ENCODE measurements at places on chromosomes 16 and 17. TPM values are rescaled to one million over a fixed set of nuclear protein-coding genes. Genes with fewer than 3 reads are reported as not detected.

EPOP gene
- total RNA-seq, result 1.6 TPM

PAQR4 gene
- 5.4 TPM for total RNA-seq

DNA sequence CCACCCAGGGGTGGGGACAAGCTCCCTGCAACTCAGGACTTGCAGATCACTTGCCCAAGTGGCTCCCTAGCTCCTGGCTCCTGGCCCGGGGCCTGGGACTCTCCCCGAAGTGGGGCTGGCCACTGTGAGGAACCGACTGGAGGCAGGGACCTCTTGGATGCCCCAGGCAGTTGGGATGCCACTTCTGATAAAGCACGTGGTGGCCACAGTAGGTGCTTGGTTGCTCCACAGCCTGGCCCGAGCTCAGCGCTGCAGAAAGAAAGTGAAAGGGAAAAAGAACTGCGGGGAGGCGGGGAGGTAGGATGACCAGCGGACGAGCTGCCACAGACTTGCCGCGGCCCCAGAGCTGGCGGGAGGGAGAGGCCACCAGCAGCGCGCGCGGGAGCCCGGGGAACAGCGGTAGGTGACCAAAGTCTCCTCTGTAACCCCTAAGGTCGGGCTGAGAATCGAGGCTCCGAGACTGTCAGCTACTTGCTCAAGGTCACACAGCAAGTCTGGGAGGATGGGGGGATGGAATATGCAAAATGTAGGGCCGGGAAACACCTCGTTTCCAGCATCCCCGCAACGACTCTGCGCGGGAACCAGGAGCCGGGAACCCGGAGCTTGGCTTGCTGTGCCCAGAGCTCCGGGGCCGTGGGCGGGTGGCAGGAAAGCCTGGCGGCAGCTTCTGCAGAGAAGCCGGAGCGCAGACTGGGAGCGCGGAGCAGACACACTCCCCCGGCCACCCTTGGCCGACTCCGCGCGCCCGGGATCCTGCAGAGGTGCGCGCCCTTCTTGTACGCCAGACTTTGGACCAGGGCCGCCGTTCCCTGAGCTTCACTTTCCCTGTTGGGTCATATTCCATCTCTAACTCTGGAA, 1.9 kb downstream of the CIITA start:
- peak; percentile 88 for DNase-seq

KRT24 gene
- not detected for total RNA-seq

DNA sequence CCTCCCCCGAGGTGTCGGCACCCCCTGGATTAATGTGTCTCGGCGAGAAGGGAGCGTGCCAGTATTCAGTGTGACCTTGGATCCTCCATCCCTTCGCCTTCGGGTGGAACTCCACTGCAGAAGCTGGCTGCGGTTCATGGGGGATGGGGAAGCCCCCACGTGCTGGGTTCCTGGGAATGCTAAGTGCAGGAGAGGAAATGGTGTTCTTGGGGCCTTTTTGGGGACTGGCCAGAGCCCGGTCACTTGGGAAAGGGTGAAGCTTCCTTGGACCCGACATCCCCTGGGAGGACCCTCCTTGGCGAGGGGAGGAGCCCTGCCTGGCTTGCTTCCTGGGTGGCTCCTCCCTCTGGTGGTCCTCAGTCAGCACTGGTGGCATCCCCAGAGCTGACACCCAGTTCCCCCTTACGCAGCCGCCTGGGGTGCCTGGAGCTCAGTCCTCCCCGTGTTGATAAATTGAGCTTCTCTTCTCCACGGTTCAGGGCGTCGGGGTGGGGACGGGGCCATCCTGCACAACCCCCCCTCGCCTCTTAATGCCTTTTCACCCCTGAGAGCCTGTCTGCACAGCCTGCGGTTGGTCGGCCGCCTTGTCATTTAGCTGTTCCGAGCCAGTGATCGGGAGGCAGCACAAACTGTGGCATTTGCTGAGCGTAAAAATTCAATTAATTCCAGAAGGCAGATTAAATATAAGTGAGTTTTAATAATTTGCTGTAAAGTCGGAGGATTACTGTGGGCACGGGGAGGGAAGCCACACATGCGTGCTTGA, 30.7 kb upstream of the GSE1 start:
- no peak for DNase-seq

KCNJ2 gene
- total RNA-seq, result 3.1 TPM

DNA sequence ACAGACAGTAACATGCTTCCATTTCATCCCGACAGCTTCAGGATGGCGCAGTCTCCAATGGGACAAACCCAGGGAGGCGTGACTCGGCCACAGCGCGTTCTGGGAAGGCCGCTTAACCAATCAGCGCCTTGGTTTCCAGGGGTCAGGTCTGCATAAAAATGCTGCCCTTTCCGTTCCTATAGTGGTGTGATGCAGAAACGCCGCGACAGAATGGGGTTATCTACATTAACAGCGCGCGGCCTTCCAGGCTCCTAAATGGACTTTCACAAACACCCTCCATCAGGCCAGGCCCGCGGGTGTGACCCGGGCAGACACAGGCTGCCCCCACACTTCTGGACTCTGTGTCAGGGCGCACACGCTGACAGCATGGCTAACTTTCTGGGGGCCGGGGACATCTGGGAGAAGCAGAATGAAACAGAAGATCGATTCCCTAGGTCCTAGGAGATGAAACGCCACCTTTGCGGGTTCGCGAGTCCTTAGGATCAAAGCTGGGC, 792 bp downstream of the TMEM231 start:
- DNase-seq, result peak; percentile 92

RARA gene
- total RNA-seq, result 54.5 TPM

GRCh38 chr17:31074772-31075555, 19.8 kb upstream of the NF1 start:
- DNase-seq, result no peak

GRCh38 chr17:79728169-79728907, 2.4 kb upstream of the ENPP7 start:
- peak; percentile 89 for DNase-seq

DNA sequence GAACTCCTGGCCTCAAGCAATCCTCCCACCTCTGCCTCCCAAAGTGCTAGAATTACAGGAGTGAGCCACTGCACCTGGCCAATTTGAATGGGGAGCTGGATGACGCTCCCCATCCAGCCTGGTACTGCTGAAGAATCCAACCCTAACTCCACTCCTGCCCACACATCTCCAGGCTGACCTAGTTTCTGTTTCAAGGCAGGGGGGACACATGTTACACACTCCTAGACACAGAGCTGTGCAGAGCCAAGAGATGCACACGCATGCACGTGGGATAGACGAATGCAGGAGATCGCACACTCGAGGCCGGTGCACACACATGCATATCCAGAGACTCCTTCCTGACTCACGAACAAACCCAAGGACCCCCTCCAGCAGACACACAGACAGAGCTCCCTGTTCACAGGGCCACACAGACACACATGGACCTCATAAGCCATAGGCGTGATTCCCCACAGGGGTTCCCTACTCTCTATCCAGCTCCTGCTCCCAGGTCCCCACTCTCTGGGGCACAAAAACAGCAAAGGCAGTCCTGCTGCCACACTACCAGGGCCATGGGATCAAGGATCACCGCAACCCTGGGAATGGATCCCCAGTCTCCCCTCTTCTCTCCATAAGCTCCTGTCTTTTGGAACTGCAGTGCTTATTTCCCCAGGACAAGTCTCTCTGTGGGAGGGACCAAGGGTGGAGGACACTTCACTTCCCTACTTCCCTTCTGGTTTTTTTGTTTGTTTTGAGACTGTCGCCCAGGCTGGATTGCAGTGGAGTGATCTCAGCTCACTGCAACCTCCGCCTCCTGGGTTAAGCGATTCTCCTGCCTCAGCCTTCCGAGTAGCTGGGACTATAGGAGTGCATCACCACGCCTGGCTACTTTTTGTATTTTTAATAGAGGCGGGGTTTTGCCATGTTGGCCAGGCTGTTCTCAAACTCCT, 14.4 kb downstream of the EPOP start:
- peak; percentile 69 for DNase-seq

MYO15B gene
- total RNA-seq, result 114 TPM

DNA sequence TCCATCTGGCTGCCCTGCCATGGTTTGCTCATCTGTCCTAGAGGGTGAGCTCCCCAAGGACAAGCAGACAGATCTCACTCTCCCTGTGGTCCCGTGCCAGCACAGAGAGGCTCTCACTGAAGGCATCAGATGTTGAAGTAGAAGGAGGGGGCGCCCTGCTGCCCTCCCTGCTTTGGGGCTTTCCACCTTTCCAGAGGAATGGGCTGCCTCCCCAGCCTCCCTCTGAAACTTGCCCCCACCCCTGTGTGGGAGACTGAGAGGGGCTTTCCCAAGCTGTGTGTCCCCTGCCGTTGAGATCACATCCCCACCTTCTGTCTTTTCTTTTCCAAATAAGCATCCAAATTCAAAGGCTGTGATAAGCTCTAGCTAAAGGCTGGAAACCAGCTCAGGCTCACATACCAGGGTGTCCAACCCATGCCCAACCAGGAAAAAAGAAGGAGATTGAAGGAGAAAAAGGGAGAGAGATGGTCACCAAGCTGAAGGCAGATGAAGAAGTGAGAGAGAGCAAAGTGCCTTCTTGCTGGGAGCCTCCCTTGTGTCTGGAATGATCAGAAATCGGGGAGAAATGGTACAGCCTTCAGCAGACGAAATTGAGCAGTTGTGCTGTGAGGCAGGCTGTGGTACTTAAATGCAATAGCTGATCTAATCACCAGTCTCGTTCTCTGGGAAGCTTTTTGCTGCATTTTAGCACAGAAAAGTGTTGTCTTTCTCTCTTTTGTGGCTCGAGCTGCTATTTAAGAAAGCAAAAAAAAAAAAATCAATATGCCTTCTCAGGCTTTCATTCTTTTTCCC, 145.9 kb upstream of the LHX1 start:
- DNase-seq, result no peak

GRCh38 chr17:43661699-43662412, at the start of gene MEOX1:
TSS of gene MEOX1 (minus strand) at chr17:43661922. CDS start at chr17:43661534, 388 bp downstream.
- DNase-seq, result no peak

DNA sequence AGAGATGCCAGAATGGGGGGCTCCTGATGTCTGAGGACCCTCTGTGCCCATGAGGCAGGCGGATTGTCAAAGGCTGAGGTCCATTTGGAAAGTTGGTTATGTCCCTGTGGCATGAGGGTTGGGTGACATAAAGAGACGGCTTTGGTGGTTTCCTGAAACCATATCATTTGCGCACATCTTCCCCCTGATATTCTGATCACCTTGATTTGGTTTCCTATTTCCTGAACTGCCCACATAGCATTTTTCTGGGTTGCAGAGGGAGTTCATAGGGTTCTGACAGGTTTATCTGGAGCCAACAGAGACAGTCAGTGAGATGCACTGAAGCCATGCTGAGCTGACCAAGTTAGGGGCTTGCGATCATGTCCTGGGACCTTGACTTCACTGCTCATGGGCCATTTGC, 15.7 kb upstream of the RNF222 start:
- no peak for DNase-seq

GRCh38 chr17:42087736-42088705, 10.3 kb downstream of the ZNF385C start:
- no peak for DNase-seq

- DNase-seq, result no peak
Measured at GRCh38 chr16:35559911-35560636, 2100.7 kb downstream of the TP53TG3F start.

- no peak for DNase-seq
Measured at GRCh38 chr17:59046192-59046591, 60.5 kb downstream of the TRIM37 start.

CACNA1H gene
- 79.2 TPM for total RNA-seq

LRRC36 gene
- total RNA-seq, result 0.56 TPM

ZNF276 gene
- total RNA-seq, result 17.4 TPM

DNA sequence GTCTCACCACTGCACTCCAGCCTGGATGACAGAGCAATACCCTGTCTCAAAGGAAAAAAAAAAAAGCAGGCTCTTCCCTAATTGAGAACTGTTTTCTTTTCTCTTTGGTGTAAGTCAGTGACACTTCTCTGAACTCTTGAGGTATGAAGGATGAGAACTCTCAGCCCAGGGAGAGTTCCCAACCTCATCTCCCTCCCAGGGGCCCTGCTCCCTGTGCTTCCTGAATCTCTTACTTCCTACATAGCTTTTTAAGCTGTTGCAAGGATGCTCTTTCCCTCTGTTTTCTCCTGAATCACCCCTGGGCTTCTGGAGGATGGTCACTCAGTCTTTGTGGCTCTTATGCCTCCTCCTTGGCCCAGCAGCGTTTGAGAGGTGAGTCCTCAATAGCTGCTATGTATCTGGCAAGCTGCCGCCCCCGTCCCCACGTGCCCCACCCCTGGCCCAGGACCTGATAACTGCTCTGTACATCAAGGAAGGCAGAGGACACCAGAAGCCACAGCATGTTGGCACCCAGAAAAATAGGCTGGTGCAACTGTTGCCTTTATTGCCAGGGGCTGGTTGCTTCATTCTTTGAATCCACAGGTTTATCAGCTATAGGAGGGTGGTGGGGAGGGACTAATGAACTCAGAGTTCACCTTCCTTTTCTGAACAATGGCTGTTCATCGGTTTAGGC, 24.0 kb downstream of the IGF2BP1 start:
- no peak for DNase-seq

DNA sequence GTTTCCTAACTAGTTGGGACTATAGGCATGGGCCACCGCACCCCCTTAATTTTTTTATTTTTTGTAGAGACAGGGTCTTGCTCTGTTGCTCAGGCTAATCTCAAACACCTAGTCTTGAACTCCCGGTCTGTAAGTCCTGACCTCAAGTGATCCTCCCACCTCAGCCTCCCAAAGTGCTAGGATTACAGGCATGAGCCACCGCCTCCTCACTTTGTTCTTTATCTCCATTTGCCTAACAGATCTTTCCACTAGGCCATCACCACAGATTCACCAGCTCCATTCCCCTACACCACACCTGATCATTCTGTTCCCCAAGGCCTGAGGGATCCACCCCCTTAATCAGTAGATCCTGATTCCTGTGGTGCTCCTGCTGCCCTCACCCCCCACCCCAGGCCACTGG, 7.6 kb upstream of the ZNF629 start:
- DNase-seq, result no peak

DNA sequence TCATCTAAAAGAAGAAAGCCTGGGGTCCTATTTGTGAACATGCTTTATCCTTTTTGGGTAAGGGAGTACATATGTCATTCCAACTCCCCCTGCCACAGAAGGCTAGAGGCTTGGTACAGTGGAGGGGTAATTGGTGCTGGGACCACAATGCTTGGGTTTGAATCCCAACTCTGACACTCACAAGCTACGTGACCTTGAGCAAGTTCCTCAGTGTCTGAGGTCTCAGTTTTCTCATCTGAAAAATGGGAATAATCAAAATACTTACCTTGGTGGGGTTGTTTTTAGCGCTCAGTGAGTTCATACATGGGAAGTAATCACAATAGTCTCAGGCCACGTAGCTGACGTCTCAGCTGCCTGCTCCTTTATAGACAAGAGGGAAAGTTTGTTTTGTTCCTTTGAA, 150.8 kb downstream of the CPPED1 start:
- no peak for DNase-seq

DNA sequence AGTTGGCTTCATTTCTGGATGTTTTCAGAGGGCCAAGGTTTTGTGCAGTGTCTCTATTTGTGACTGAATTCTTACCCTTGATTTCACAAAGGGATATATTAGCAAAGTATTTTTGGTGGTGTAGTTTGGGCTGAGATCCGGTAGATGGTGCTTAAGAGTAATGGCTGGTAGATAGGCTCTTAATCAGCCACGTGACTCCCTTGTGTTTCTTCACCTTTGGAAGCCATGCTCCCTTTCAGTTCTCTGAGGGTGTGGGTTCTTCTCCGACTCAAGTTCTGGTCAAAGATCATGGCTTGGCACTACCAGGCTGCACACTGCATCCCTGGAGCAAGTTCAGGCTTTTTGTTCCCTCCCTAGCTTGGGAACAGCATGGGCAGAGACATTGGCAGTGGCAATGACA, 887.3 kb downstream of the CDH8 start:
- no peak for DNase-seq

All from posterior vena cava (tissue), 2 donors.